Esophagus muscularis mucosa (tissue), 4 donors: ENCODE measurements at places on chromosomes 6 and 20. TPM values are rescaled to one million over a fixed set of nuclear protein-coding genes. Genes with fewer than 3 reads are reported as not detected.

- DNase-seq: no peak
Measured at GRCh38 chr6:30942338-30943060, 1.7 kb downstream of the MUCL3 start.

- DNase-seq: no peak
Measured at GRCh38 chr6:7254980-7255835, 57.8 kb downstream of the SSR1 start.

DNA sequence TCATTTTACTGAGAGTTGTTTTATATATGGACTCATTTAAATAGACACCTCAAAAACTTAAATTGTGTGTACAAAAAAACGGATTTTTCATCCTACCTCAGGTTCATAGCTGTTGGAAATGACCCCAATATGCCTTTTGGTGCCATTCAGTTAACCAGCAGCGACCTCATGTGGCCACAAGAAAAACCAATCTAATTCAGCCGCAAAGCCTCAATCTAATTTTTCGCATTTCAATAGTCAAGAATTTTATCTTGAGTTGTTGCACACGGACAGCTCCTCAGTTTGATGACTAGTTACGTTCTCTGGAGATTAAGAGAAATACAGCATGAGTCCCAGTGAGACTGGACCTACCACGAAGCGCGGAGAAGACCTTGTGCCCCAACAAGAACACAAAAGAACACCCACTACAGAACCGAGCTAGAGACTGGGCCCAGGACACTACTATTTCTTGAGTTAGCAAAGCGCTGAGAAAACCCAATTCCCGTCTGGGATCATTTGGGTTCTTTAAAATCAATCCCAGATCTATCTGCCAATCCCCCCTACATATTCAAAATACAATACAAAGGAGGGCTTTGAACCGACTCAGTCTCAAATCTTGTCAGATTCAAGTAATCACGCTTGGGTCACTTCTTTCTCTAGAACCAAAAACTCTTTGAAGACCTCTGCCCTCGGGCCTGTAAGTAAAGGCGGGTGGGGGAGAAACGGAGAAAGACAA, 1.1 kb downstream of the TCP11 start:
- no peak for DNase-seq

- DNase-seq: no peak
Measured at GRCh38 chr20:53658973-53659372, 65.3 kb upstream of the ZNF217 start.

GRCh38 chr20:32089637-32090362, 19.7 kb upstream of the TM9SF4 start:
- DNase-seq: no peak

DNA sequence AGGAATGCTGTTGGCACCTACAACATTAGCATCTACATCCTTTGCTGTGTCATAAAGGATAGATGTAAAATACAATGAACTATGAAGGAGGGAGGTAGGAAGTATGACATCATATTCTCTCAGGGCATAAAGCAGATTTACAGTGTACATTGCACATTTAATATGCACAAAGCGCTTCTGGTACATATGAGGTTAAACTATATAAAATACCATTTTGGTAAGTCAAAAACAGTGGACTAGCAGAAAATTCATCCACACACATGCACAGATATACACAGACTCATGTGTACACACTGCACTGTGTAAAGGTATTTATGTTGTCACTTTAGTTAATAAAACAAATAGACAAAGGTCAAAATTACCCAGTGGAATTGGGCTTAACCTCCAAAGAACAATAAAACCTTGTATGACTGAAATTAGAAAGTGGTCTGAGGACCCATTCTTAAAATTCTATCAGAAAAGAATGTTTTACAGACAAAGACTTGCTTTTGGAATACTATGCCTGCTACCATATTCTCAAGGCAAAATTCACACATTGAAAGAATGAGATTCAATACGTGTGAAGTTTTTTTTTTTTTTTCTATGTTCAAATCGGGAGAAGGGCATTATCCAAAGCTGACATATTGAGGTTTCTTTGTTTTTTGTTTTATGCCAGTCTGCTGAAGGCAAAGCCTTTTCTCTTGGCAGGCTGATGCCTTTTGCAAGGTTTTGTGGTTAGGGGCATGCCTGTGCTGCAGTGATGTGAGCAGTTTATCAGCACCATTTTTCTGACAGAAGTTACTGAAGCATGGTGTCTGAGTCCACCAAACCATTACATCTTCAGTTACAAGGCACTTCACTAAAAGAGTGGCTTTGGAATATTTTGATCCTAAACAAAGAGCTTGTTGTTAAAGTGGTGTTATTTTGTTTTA, 199.0 kb downstream of the PLCB1 start:
- no peak for DNase-seq

PBX2 gene
- 95.9 TPM for total RNA-seq

EYS gene
- not detected for total RNA-seq

SLC52A3 gene
- total RNA-seq: not detected

COL12A1 gene
- 309 TPM for total RNA-seq

SIRPB2 gene
- total RNA-seq: 4.7 TPM

RAET1L gene
- not detected for total RNA-seq
